Panc1 (cell line): ENCODE measurements at places on chromosomes 3 and 15.

DNA sequence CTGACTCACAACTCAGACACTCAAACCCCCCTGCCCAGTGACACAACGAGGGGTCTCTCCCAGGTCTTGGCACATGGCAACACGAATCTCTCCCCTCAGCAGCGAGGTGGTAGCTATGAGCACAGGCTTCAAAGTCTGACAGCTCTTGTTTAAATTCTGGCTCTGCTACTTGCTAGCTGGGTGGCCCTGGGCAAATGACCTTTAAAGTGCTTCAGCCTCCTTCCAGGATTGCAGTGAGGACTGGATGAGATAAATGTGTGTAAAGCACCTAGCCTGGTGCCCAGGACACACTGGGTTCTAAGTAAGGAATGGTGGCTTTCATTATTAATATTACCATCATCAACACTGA is 23.2 kb upstream of the ANPEP start:
- DNase-seq, result no peak

- no peak for DNase-seq
These were observed 117.7 kb upstream of the PLCL2 start for GRCh38 chr3:16767006-16767405.

GRCh38 chr3:196414469-196414868 is 17.8 kb downstream of the UBXN7 start:
- no peak for DNase-seq

GRCh38 chr3:17091910-17092582 is 207.3 kb downstream of the PLCL2 start:
- DNase-seq, result no peak

DNA sequence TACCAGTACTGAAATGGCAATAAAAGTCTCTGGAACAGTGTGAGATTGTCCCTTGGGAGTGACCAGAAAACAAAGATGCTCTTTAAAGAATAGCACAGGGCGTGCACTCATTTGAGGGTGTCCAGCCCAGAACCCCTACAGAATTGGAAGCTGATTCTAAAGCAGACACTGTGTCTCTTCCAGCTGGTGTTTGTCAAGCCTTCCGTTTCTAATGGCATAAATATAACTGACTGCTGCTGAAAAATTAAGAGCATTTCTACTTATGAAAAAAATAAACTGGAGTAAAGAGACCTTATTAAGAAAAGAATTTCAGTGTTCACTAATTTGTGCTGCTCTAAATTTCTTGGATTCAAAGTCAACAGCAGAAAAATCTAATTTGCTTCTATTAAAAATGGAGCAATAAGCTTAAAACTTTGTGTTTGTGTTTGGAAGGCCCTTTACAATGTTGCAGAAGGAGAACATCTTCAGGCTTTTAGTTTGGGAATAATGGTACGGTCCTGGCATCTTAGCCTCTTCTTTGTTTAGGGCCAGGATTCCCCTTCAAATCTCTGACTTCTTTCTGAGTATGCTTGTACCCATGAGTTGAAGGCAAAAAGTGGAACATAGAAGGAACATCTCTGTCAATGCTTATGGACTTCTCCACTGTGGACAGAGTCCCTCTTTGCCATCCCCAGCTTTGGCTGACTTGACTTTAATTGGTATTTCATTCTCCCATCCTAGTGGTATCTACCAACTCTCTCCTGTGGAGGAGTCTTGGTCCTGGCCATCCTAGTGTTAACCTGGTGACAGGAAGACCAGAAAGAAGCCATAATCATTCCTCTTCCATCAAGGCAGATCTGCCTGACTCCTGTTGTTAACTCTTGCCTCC is 65.9 kb downstream of the THSD4 start:
- DNase-seq, result no peak

DNA sequence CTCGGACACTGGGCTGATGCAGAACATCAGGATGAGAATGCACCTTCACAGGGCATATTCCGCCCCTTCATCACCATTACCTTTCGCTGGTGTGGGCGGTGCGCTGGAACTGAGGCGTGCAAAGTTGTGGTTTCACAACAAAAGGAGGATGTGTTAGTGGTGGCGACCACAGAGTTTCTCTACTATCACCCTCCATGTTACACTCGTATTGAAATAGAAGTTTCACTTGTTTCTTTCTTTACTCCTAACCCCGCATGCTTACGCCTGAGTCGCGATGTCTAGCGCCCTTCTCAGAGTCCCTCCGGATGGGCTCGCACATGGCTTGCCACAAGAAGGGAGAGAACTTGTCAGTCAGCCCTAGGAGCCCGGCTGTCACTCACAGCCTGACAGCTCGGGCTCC is 148.7 kb downstream of the GABRB3 start:
- no peak for DNase-seq
